ENCODE measurements at places on chromosomes 6 and 20.

DNA sequence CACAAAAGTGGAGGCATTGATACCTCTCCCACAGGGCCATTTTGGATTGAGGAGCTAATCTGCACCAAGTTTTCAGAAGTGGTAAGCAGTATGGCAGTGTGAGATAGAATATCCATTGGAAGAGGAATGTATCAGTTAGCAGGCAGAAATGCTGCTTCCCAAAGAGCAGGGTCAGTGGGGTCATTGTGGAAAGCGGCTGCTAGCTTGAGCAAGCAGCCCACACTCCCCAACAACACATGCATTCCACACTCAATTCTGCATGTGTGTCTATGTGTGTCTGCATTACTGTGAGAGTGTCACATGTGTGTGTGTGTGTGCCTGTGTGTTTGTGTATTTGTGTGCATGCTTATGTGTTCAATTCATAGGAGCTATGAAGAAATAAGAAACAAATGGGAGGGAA is 190.9 kb upstream of the FOXA2 start:
- DNase-seq = no peak

DNA sequence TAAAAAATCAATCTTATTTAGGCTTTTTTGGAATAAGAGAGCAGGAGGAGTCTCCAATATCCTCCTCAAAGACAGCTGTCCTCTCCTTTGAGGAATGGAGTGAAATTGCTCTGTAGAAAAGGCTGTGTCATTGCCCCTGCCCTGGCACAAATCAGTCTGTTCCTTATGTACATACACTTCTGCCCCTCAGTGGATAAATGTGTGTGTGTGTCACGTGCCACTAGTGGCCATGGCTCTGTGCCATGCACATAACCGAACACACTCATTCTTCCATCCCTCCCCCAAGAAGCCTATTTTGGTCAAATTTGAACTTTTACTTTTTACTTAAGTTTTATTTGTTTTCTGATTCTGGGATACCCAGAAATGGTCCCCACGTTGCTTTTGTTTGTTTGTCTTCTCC is 49.2 kb downstream of the ANKS1A start:
- DNase-seq = no peak

DNA sequence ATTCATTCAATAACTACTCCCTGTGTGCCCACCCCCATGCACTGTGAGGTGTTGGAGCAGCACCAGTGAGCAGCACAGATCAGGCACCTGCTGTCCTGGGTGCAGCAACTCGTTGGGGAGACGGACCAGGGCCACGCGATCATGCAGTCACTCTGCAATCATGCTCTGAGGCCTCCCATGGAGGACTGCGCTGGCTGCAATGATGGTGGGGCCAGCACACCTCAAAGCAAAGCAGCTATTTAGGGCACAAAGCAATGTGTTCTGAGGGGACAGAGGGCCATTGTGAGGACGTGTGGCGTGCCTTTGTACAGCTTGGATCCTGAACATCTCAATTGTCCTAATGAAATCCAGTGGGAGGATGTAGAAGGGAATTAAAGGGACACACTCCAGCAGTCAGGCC is 41.0 kb upstream of the MPC1 start:
- no peak for DNase-seq

DNA sequence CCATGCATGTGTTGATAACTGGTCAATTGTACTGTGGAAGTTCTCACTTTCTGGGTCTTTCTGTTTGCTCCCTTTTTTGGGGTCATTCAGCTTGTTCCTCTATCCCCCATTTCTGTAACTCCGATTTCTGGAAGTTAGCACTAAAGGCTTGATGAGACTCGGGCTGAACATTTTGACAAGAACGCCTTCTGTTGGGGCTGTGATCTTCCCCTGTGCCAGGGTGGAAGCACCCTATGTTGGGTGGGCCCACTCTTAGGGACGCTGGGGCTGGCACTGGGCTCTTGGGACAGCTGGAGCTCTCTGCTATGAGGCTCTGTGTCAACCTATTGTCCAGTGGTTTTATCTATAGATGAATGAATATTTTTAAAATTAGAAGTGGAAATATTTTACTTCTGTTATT is 60.1 kb upstream of the FRMD1 start:
- peak; percentile 0 for DNase-seq

- no peak for DNase-seq
These were observed 637.4 kb downstream of the CD109 start for GRCh38 chr6:74333406-74333805.

- DNase-seq = no peak
These were observed 13.3 kb upstream of the SGK1 start for GRCh38 chr6:134331256-134331655.

GRCh38 chr6:71248306-71248765 is 40.3 kb upstream of the OGFRL1 start:
- no peak for DNase-seq

DNA sequence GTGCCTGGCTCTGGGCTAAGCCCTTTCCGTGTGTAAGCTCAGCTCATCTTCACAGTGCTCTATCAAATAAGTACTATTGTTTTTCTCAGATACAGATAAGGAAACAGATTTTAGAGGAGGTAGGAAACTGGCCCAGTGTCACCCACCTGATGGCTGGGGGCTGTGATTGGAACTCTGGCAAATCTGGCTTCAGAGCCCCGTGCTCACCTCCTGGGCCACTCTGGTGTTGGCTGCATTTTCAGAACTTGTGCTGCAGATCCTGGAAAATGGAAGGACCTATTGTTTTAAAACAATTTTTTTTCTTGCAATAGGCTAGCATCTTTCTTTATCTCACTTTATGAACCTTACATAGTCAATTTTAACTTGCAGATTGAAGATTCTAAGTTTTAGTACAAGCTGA is 5.7 kb downstream of the STX16 start:
- DNase-seq = no peak

DNA sequence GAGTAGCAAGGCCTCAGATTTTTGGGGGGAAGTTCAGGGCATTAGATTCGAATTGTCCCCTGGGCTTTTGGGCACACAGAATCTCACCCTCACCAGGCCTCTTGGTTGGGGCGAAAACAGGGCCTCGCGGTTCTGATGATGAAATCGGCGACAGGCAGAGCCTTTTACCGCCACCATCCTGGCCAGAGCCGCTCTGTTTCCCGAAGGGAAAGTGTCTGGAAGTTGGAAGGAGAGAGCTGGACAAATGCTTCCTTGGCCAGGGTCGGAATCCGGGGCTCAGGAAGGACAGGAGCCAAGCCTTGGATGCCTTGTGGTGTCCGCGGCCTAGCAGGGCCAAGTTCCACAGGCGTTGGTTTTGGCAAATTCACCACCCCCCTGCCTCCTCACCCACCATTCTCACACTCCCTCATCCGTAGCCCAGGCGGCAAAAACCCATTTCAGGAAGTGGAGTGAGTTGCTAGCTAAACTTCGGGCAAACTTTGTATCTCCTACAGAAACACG is 3.5 kb upstream of the TFAP2A start:
- DNase-seq = no peak

DNA sequence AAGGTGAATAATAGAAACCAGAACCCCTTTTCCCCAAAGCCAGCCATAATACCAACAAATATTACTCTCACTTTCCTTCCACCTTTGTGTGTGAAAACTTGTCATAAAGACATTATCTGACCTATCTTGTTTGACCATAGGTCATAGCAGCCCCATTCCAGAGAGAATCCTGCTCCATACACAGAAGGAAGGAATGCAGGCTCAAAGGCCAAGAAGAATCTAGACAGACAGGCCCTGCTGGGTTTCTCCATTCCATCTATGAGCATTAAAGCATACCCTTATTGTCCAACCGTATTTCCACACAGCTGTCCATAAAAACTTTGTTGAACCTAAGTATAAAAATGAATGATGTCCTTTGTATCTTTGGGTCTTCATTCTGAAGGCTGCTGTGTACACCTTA is 40.7 kb upstream of the KCNK5 start:
- DNase-seq = no peak

- DNase-seq = no peak
These were observed 51.7 kb downstream of the PPP1R3G start for GRCh38 chr6:5136851-5137250.

DNA sequence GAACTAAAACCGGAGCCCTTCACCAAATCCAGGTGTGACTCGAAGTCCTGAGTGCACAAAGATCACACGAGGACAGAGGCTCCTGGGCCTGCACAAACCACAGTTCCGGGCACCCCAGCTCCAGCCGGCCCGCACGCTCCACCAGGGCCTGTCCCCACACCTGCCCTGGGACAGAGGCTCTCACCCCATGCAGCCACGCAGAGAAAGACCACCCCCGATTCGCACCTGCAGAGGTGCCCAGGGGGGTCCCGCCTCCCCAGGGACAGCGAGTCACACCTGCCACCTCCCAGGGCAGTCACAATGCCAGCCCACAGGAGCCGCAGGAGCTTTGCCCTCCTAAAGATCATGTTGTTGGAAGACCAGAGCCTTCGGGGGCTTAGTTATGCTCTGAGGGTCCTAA is 25.4 kb upstream of the MRGBP start:
- no peak for DNase-seq

- DNase-seq = no peak
These were observed 22.6 kb upstream of the ULBP3 start for GRCh38 chr6:150091476-150091875.

All from prostate gland (tissue), 2 donors.